ENCODE measurements at places on chromosomes 4 and X. TPM values are rescaled to one million over a fixed set of nuclear protein-coding genes. Genes with fewer than 3 reads are reported as not detected.

DNA sequence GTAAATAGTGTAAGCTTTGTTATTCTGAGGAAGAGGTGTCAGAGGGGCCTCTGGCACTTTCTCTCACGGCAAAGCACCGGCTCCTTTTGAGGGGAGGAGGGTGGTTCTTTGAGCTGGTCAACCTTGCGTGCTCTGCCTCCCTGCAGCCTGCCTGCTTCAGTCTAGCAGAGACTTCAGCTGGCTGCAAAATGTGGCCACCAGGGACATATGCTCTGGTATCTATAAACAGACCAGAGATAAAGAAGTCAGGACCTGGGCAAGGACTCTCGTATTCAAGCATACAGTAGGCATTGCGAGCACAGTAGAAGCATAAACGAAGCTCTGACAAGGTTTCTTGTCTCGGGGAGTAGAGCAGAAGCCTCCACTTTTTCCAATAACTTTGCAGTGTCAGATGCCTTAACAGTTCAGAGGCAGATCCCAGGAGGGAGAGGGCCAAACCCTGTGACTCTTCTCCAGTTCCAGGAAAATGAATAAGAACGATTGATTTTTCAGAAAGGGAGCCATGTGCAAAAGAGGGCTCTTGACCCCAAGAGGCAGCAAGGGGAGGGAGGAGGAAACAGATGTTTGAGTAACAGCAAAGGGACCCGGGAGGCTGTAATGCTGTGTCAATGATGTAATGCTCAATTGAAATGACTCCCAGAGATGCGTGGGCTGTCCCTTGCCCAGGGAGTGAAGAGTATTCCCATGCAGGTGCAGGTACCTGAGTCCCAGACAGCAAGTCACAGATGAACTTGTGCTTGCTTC is 57.9 kb upstream of the TEX13D start:
- no peak for DNase-seq

DNA sequence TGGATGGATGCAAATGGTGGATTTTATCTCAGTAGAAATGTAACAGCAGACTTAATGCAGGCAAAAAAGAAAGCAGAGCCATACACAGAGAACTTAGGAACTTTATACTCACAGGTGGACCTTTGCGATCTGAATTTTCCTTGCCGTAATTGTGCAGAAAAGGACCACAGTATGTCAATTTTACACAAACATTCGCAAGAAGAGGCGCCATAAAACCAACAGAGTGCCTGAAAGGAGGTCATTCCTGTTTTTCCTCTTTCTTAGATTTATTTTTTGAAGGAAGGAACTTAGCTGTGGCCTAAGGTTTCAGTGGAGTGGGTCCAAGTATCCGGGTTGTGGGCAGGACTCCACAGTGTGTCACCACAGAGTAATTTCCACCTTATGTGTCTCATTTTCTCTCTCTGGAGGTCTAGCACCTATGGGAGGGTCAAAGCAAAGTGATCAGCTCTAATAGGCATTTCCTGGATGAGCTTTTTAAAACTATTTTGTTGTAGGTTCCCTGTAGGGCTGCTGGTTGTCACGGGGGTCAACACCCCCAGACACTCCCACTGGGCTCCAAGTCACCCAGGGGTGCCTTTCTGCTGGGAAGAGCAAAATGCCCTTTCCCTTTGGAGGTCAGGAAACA is 24.7 kb upstream of the PBDC1 start:
- no peak for DNase-seq

DNA sequence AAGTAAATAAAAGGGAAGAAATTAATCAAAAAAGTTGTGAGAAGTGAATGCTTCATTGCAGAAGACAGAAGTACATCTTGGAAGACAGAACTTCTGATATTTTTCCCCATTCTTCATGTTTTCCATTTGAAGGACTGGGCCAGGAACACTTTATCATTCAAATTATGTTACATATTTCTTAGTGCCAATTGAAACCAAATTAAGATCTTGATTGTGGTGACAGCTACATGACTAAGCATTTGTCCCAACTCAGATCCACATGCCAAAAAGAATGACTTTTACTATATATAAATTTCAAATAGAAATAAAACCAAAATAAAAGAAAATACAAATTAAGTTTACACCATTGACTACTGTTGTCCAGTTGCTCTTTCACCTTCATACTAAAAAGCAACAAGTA is 14.0 kb upstream of the FGF5 start:
- no peak for DNase-seq

DNA sequence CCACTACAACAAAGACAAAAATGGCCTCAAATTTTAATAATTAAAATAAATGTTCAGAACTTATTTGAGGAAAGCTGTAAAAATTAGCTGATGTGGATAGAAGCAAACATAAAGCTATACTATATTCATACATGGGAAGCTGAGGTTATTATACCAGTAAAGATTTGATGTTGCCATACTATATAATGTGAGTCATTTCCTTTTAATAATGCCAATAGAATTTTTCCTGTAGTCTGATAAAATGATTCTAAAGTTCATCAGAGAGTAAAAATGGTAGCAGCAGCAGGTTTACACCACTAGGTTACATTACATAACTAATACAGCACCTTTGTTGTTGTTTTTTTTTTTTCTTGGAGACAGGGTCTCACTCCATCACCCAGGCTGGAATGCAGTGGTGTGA is 45.5 kb upstream of the CYP2U1 start:
- no peak for DNase-seq

- no peak for DNase-seq
These were observed 345.1 kb downstream of the ARHGAP10 start for GRCh38 chr4:148076964-148077363.

DNA sequence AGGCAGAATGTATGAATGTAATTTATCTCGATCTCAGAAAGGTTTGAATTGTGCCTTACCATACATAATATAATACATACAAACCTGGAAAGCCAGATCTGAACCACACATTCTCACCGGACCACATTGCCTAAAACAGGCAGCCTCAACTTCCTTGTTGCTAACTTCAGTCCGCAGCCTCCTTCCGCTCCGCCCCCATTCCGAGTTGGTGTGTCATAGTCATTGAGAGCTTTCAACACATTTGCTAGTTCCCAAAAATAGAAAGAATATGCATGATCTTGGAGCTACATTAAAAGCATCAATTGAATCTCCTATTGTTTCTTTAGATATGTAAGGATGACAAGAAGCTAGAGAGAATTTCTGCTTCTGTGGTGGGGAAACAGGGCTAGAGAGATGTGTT is 127.2 kb downstream of the ARHGEF9 start:
- no peak for DNase-seq

- DNase-seq, result no peak
These were observed 35.2 kb downstream of the NYX start for GRCh38 chrX:41482154-41482850.

GRCh38 chr4:67928546-67928945 is 34.7 kb downstream of the TMPRSS11A start:
- DNase-seq, result no peak

DNA sequence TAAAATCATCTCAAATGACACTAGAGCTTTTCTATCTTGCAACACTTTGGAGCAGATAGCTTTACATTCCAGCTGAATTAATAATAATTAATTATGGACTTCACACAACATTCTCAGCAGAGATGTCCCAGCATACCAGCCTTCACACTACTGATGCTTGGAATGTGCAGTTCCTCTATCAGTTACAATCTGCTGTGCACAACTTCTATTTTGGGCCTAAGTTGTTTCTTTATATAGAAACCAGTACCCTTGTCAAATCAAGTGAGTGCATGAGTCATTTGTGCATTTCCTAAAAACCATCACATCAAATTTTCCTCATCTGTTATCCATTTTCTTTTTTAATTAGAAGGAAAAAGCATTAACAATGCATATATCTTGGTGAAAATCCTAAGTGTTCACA is 8.8 kb upstream of the RASL11B start:
- no peak for DNase-seq

DNA sequence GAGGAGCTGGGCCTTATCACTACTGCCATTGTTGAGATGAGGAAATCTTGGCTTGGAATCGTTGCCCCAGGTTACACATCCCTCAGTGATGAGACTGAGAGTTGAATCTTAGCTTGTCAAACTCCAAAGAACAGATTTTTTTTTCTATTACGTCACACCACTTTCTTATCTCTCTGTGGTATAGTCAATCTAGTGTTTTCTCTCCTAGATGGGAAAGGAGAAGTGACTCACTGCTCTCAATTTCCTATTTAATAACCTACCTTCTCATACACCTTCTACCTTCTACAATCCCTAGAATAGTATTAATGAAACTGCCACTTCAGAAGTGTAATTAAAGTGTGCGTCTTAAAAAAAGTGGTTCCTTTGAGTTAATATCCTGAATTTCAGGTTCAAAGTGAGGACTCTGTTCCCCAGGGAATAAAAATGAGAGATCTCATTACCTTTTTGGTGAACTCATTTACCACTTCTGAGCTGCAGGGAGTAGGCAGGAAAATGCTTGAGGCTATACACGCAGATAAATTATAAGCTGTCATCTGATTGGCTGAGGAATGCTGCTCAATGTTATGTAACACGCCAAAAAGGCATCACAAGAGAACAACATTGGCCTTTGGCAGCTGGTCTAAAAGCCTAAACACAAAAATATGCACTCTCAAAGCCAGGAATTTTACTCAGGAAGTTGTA is 59.3 kb downstream of the MAD2L1 start:
- no peak for DNase-seq

DNA sequence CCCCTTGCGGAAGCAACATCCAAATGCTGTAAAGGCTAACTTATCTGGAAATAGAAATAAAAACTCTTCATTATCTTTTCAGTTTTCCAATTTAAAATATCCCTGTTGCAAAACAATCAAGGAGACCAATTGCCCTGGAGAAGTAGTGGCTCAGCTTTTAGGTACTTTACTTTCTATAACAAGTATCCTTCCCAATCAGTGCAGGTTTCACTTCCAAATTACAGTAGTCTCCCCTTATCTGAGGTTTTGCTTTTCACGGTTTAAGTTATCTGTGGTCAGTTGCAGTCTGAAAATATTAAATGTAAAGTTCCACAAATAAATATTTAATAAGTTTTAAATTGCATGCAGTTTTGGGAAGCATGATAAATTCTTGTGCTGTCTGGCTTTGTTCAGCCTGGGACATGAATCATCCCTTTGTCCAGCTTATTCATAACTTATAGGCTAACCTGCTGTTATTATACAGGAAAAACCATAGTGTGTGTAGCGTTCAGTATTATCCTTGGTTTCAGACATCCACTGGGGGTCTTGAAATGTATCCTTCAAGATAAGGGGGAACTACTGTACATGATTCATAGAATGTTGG is 973.1 kb upstream of the GRID2 start:
- DNase-seq, result no peak

GRCh38 chrX:123964156-123964834 is 2.8 kb downstream of the STAG2 start:
- DNase-seq, result no peak

DNA sequence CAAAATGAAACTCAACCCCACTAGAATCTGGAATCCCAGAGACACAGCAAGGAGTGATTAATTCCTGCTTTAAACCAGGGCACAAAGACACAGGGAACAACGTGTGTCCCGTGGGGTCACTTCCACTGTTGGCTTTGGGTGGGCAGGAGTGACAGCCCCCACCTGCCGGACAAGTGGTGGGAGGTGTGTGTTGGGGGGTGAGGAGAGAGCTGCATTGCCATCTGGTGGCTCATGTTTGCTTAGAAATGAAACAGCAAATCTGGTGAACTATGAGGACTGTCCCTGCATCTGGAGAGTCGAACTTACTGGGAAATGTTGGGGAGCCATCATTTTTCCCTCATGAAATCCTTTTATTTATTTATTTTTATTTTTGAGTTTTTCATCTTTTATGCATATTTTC is 75.9 kb upstream of the AFAP1 start:
- no peak for DNase-seq

Gene OTUD6A
- total RNA-seq, result not detected

Gene NDST4
- not detected for total RNA-seq

Gene NR3C2
- total RNA-seq, result 11.1 TPM

Gene GAGE12G
- total RNA-seq, result not detected

Gene P2RY8
- 0.37 TPM for total RNA-seq

Gene COL25A1
- total RNA-seq, result 4.8 TPM

Data from right lobe of liver (tissue), 6 donors.